ENCODE measurements at places on chromosomes 6 and 20.

DNA sequence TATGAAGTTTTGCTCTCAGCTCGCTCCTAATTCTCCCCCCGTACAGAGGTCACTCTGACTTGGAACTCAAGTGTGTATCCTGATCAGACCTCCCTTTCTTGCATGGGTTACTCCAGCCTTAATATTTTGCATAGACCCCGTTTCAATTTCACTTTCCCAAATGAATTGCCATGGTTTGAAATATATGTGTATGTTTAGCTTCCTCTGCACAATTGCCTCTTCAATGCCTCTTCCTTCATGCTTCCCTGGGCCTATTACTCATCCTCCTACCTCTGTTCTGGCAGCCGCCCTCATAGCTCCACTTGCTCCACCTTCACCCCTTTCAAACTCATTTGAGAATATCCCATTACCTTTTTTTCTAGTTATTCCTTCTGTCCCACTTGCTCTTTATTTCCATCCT is 90.0 kb upstream of the SAMD5 start:
- no peak for DNase-seq

- no peak for DNase-seq
These were observed 199.0 kb downstream of the RNF144B start for GRCh38 chr6:18586133-18586532.

GRCh38 chr6:123017104-123017682 is 21.2 kb downstream of the CLVS2 start:
- DNase-seq: no peak

DNA sequence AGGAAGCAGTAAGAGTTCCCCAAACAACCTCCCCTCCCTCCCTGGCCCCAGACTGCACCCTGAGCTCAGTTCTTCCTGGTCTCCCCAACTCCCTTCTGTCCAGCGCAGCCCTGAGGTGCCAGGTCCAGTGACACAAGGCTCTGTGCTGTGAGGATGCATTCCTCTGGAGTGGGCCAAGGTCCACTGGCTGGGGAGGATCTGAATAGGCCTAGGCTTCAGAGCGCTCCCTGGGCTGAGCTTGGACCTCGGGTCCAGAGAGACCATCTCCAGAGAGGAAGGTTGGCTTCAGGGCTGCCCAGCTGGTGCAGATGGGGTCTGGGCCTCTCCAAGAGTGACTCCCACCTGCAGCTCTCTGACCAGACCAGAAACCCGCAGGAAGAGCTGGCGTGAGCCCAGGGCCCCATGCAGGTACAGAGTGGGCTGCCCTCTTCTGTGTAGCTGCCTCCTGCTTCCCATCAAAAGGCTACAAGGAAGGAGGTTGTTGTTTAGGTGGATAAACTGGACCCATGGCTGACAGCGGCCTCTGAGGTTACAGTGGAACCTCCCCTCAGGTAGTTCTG is 52.3 kb upstream of the MLN start:
- no peak for DNase-seq

DNA sequence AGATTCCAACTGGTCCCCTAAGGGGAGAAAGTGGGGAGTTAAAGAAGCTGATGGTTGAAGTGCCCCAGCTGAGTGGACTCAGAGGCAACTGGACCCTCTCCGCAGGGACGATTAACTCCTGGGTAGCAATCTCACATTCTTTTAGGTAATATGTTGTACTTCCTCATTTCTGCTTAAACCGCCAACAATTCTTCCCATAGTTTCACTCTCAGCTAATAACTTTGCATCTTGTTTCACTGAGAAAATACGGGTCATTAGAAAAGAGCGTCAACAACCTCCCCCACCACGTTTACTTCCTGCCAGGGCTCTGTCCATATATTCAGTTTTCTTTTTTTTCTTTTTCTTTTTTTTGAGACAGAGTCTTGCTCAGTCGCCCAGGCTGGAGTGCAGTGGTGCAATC is 39.5 kb upstream of the CHD6 start:
- DNase-seq: no peak

DNA sequence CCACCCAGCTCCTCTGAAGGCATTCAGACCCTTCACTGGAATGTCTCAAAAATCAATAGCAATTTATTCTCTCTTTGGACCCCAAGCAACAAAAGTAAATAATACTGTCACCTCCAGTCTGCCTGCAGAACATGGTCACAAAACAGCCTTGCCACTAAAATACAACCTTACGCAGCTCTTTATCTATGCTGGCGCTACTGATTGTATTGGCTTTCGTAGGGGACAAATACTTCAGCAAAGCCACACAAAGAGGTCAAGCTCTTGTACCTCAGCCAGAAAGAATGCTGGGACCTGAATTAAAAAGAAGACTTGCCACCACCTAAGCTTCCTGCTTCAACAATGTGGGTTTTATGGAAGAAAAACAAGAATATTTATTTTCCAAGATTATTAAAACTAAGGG is 57.2 kb downstream of the PRKN start:
- DNase-seq: no peak

GRCh38 chr6:38350942-38351341 is 288.8 kb downstream of the BTBD9 start:
- no peak for DNase-seq

DNA sequence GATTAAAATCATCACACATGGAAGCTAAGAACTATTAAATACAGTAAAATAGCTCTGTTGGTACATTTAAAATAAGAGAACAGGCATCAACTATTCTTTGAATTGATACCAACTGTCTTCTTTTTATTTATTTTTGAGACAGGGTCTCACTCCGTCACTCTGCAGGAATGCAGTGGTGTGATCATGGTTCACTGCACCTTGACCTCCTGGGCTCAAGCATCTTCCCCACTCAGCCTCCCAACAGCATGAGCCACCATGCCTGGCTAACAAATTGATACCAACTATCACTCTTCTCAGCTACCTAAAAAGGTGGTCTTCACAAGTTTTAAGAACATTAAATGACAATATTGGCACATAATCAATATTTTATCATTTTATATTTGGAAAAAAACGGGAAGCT is 7.8 kb upstream of the PNISR start:
- no peak for DNase-seq

DNA sequence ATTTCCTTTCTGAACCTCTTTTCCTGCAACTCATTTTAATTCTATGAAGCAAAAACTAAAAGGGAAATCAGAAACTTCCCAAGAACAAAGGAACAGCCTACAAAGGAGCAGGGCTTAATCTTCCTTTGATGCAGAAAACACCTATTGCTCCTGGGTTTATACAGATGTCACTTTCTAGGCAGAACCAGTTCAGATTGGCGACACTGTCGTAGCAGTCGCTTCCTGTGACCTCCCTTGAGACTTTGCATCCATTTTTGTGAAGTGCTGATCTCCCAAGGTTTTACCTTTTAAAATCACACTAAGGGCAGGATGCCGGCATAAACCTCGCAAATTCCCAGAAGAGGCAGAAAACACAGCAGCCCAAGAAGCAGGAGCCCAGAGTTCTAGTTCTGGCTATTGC is 40.1 kb downstream of the JAG1 start:
- no peak for DNase-seq

DNA sequence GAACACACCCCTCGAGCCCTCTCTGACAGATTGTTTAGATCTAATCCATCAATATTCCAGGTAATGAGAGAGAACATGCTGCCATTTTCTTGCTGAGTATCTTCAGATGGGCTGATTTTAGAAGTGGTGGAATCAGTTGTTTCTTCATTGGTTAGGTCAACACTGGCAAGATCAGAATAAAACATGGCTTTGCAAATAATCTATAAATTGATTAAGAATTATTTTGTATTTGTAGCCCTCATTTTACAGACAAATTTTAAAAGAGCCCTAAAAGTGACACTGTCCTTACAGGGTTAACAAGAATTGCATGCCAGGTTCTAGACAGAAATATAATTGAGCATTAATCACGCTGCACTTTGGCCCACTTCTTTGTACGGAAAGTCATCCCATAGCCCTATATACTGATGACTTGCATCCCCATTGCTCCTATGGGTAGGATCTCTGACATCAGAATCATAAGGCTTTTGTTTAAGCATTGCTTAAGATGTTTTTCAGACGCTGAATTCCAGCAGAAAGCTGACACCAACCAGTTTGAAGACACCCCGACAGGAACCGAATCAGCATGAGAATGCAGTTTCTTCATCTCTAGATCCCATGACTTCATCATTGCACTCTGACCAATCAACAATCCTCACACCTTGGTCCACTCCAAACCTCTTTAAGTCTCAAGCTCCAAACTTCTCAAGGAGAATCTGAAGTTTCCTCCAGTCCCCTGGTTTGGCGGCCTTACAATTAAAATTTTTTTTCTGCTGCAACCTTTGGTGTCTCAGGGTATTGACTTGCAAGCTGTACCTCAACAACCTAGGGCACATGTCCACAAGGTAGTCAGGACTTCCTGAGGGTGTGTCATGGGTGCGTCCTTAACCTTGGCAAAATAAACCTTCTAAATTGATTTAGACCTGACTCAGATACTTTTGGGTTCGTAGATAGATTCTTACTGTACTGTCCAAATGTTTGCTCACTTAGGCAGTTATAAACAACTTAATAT is 7.8 kb downstream of the TDP2 start:
- no peak for DNase-seq

GRCh38 chr6:167941822-167942221 is 55.6 kb upstream of the KIF25 start:
- DNase-seq: no peak

DNA sequence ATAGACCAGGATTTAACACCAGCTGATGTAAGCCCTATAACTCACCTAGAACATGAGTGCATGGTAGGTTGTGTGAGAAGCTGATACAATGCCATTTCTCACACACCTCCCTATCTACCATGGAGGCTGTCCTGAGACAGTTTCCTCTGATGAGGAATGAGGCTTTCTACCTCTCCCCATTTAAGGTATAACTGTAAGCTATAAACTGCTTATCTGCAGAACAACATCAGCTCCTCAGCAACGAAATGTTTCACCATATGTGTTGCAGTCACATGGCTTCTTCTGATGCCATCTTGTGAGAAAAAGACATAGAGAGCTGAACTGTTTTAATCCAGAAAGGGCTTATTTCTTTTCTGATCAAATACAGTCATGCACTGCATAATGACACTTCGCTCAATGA is 20.7 kb downstream of the ZKSCAN3 start:
- no peak for DNase-seq

- no peak for DNase-seq
These were observed 10.9 kb downstream of the TFB1M start for GRCh38 chr6:155303361-155303870.

DNA sequence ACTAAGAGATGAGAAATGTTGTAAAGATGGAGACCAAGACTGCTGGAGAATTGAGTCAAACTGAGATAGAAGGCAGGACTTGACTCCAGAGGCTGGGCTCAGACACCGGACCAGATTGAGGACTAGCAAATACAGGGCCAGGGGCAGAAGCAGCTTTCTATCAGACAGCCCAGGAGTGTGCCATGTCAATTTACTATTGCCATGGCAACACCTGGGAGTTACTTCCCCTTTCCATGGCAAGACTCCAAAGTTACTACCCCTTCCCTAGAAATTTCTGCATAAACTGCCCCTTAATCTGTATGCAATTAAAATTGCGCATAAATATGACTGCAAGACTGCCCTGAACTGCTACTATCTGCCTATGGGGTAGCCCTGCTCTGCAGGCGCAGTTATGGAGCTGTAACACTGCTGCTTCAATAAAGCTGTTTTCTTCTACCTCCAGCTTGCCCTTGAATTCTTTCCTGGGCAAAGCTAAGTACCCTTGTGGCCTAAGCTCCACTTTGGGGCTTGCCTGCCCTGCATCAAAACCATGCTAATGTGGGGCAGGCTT is 90.1 kb upstream of the EDN1 start:
- DNase-seq: no peak

- no peak for DNase-seq
These were observed 5.5 kb upstream of the SOX4 start for GRCh38 chr6:21587961-21588480.

DNA sequence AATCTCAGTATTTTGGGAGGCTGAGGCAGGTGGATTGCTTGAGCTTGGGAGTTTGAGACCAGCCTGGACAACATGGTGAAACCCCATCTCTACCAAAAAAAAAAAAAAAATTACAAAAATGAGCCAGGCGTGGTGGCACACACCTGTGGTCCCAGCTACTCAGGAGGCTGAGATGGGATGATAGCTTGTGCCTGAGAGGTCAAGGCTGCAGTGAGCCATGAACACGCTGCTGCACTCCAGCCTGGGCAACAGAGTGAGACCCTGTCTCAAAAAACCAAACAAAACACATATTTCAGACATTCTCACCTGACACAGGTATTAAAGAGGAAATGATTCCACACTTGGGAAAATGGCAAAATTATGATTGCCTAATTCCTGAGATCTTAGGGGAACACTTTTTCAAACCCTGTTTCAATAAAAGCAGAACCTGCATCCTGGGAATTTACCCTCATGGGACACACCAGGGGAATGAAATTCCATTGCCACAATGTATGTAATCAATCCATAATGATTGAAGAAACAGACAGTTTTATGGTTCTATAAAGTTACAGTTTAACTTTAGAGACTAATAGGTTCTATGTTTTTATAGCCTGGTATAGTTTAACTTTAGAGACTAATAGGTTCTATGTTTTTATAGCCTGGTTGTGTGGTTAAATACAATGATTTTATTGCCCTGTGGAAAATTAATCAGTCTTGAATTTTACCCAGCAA is 29.6 kb upstream of the DNAAF9 start:
- no peak for DNase-seq

GRCh38 chr20:24612799-24613775 is 143.7 kb downstream of the SYNDIG1 start:
- no peak for DNase-seq

GRCh38 chr6:154672086-154672485 is 61.1 kb upstream of the SCAF8 start:
- DNase-seq: no peak
